Stimulated activated memory B cell treated with anti-CD40 and anti-IgM and Interleukin-4, amounts not matched to agents 10 μg/mL and 1 μg/mL and 100 μg/mL, for 72 hours (primary cell): ENCODE measurements at places on chromosomes 6 and 20.

DNA sequence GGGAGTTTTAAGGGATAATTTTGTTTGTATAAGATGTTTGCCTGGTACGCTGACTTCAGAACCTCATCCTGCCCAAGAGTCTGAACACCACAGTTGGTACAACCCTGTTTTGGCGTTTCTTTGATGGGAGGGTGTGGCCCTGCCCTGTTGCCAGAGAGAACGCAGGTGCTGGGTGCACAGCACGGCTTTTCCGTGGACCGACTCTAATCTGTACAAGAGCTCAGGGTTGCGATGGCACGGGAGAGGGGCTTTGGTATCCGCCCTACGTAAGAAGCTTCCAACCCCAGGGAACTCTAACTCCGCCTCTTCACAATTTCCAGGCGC, 1.3 kb downstream of the CYP24A1 start:
- H3K36me3 ChIP-seq: no peaks in the 10 kb centered on the region
- ATAC-seq: no peak
- no peak overlapping the region for H3K27ac ChIP-seq
- peaks cover 79% of the 10 kb centered on the region for H3K27me3 ChIP-seq
- H3K4me1 ChIP-seq: peaks cover 20% of the 10 kb centered on the region

DNA sequence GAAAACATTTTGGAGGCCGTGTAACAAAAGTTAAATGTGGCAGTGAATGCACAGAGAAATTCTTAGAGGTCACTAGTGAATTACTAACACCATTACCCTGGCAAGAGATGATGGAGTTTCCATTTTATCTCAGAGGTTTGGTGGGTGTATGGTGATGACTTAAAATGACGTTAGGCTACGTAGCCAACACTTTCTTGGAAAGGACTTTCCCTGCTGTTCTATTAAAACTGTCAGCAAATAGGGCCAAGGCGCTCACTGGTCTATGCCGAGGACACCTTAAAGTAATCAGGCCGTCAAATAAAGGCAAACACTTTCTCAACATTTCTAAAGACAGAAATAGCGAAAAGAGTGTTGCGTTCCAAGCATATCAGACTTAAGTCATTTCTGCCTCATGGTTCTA, 160.8 kb downstream of the GMPR start:
- ATAC-seq: no peak
- peaks cover 56% of the 10 kb centered on the region for H3K36me3 ChIP-seq
- H3K27ac ChIP-seq: no peak overlapping the region
- H3K4me1 ChIP-seq: peaks cover 6% of the 10 kb centered on the region
- H3K4me3 ChIP-seq: no peak overlapping the region
- H3K27me3 ChIP-seq: no peaks in the 10 kb centered on the region

DNA sequence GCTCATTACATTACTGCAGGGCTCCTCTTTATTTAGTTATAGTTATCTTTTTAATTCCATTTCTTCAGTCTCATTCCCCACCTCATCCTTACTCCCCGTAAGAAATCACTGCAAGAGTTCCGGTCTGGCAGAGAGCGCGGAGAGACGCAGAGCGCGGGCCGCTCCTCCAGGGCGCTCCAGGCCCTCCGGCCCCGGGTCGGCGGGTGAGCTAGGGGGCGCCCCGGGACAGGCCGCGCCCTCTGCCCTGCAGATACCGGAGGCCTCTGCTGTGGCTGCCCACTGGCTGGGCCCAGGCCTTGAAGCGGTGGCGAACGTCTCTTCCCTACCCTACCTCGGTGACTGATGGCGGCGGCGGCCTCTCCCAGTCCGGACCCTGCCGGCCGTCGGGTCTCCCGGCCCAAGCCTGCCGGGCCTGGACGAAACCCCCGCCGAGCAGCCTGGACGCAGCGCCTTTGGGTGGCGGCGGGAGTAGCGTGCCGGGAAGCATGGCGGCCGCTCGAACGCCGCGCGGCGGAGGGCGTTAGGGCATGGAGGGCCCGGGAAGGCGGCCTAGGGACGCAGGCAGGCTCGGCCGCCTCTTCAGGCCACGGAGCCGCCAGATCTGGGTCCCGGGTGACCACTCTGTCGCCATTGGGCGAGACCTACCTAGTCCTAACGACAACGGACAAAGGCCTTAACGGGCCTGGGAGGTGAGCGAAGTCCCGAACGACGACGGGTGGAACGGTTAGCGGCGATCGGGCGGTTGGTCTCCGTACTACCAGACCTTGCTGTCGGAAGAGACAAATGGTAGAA, 16.4 kb upstream of the HMGN4 start:
- peak overlapping the region; percentile 96 for H3K27ac ChIP-seq
- no peaks in the 10 kb centered on the region for H3K27me3 ChIP-seq
- H3K36me3 ChIP-seq: peaks cover 5% of the 10 kb centered on the region
- H3K4me3 ChIP-seq: peak overlapping the region; percentile 91
- H3K4me1 ChIP-seq: peaks cover 42% of the 10 kb centered on the region

- H3K4me1 ChIP-seq: no peaks in the 10 kb centered on the region
- H3K36me3 ChIP-seq: no peaks in the 10 kb centered on the region
- no peak overlapping the region for H3K4me3 ChIP-seq
- ATAC-seq: no peak
- H3K27ac ChIP-seq: no peak overlapping the region
- no peaks in the 10 kb centered on the region for H3K27me3 ChIP-seq
Measured at GRCh38 chr6:50661636-50662035, 51.7 kb upstream of the TFAP2D start.

GRCh38 chr6:111591370-111591900, 14.2 kb downstream of the TRAF3IP2 start:
- H3K36me3 ChIP-seq: peaks cover 42% of the 10 kb centered on the region
- no peaks in the 10 kb centered on the region for H3K27me3 ChIP-seq
- H3K4me1 ChIP-seq: peaks cover 26% of the 10 kb centered on the region
- H3K27ac ChIP-seq: no peak overlapping the region

DNA sequence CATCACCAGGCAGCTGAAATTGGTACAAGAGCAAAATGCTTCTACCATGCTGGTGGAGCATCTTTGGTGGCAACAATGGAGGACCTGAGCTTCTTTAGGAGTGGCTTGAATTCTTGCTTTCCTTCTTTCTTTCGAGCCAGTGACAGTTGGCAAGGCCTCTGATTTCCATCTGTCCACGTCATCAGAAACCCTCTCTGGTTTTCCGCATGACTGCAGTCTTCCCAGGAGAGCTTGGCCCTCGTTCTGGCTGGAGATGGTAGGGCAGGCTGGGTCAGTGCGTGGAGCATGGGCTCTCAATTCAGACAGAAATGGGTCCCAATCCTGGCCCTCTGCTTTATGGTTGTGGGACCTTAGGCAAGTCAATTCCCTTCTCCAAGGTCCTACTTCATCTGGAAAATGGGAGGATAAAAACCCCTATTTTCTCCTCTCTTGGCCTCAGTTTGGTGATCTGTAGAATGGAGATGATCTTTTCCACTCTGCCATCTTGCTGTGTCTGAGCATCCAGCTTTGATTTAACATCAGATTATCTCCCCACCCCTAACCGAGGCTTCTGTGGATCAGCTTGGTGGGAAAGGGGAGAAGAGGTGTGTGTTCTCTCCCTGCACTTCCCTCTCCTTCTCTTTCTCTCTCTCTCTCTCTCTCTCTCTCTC, 3.6 kb upstream of the BPIFB1 start:
- no peak overlapping the region for H3K4me3 ChIP-seq
- ATAC-seq: no peak
- H3K27ac ChIP-seq: no peak overlapping the region
- no peaks in the 10 kb centered on the region for H3K4me1 ChIP-seq
- H3K36me3 ChIP-seq: no peaks in the 10 kb centered on the region

- H3K36me3 ChIP-seq: no peaks in the 10 kb centered on the region
- peaks cover 5% of the 10 kb centered on the region for H3K4me1 ChIP-seq
- H3K27me3 ChIP-seq: no peaks in the 10 kb centered on the region
- no peak for ATAC-seq
Measured at GRCh38 chr6:88262332-88262731, 96.2 kb upstream of the CNR1 start.

DNA sequence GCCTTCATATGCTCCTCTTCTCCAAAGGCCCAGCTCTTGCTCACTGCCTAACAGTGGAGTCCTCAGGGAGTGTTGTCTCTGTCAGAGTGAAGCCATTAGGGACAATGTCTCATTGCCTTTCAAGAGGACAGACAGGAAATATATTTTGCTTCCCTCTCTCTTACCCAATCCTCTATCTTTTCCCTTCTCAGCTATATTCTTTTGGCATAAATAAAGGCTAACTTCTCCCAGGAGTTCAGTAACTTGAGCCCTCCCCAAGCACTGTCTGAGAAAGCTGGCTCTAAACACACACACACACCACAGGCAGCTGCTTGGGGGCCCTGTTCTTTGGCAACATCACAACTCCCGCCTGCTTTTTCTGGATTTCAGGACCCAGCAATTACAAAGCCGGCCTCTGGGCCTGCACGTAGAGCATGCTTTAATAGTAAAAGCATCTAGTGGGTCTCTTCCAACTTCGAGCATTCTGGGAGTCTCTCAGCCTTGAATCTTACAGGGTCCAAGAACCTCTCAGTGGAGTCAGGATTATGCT, 34.7 kb upstream of the LAMA4 start:
- no peaks in the 10 kb centered on the region for H3K36me3 ChIP-seq
- no peak overlapping the region for H3K27ac ChIP-seq
- H3K4me1 ChIP-seq: no peaks in the 10 kb centered on the region
- H3K27me3 ChIP-seq: peaks cover 15% of the 10 kb centered on the region
- no peak overlapping the region for H3K4me3 ChIP-seq
- ATAC-seq: no peak

GRCh38 chr6:170292407-170293158, 1.7 kb upstream of the DLL1 start:
- peaks cover 74% of the 10 kb centered on the region for H3K27me3 ChIP-seq
- peak overlapping the region; percentile 85 for H3K4me3 ChIP-seq
- H3K4me1 ChIP-seq: peaks cover 60% of the 10 kb centered on the region
- peak overlapping the region; percentile 15 for H3K27ac ChIP-seq
- no peak for ATAC-seq
- no peaks in the 10 kb centered on the region for H3K36me3 ChIP-seq

DNA sequence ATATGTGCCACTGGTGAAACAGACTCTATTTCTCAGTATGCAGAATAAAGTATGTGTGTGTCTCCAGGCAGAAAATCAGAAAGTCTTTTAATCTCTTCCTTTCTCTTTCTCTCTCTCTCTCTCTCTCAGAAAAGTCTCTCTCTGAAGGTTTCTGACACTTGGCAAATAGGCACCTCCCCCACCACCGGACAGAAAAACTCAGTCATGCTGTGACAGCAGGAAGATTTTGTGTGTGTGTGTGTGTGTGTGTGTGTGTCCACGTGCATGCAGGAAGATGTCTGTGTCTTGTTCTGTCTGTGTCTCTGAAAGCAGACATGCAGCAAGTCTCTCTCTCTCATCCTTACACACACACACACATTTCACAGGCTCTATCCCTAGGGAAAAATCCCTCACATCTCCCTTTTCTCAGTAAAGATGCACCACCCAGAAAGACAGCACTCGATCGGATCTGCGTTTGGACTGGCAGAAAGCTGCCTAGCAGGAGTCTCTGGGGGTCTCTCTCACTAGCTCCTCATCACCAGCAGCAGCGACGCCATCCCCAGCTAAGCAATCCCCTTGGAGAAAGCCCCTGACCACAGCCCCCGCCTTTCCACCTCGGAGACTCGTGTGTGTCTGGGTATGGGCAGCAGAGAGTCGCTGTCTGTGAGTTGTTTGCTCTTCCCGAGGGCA, 98.3 kb downstream of the EDN3 start:
- no peaks in the 10 kb centered on the region for H3K36me3 ChIP-seq
- H3K4me1 ChIP-seq: no peaks in the 10 kb centered on the region
- no peak for ATAC-seq
- no peak overlapping the region for H3K27ac ChIP-seq
- peaks cover 1% of the 10 kb centered on the region for H3K27me3 ChIP-seq

DNA sequence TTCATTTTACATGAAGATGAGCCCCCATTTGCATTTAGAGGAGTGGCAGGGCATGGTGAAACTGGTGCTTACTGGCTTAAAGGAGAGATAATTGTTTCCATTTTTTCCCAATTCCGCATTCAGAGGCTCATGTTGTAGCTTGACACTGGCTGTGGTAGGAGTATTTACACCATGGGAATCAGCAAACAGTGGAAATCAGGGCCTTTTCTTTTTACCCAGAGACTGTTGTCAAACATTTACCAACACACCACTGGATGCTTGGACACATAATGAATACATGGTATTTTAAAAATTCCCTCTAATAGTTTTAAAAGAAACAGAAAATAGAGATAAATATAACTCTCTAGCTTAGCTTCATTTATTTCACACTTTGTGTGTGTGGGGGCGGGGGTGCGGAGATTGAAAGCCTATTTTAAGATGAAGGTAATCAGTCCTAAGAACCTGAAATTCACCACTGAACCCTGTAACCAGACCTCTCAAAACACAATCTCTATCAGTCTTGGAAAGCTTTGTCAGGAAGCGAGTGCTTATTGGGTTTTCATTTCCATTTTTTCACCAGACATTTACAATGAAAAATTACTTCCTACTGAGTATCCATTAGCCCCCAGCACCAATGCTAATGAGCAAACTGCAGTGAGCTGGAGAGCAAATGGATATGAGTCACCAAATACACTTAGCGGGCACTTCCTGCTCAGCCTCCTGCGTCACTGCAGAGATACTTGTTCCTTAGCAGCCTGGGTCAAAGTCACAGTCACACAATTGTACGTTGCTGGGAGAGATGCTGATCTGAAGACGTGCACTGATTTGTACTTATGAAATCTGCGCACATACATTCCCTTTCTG, 532.0 kb downstream of the BCKDHB start:
- no peaks in the 10 kb centered on the region for H3K4me1 ChIP-seq
- no peak overlapping the region for H3K4me3 ChIP-seq
- H3K27ac ChIP-seq: no peak overlapping the region
- no peaks in the 10 kb centered on the region for H3K27me3 ChIP-seq

GRCh38 chr6:119209452-119210205, 131.2 kb upstream of the FAM184A start:
- peaks cover 21% of the 10 kb centered on the region for H3K4me1 ChIP-seq
- no peak for ATAC-seq
- H3K36me3 ChIP-seq: peaks cover 11% of the 10 kb centered on the region
- H3K27ac ChIP-seq: no peak overlapping the region

GRCh38 chr6:111979633-111980032, 74.3 kb upstream of the CCN6 start:
- H3K36me3 ChIP-seq: no peaks in the 10 kb centered on the region
- no peak overlapping the region for H3K4me3 ChIP-seq
- no peaks in the 10 kb centered on the region for H3K4me1 ChIP-seq

- H3K27me3 ChIP-seq: peaks cover 25% of the 10 kb centered on the region
- no peak for ATAC-seq
- no peaks in the 10 kb centered on the region for H3K36me3 ChIP-seq
- no peak overlapping the region for H3K4me3 ChIP-seq
- no peak overlapping the region for H3K27ac ChIP-seq
- H3K4me1 ChIP-seq: peaks cover 8% of the 10 kb centered on the region
Measured at GRCh38 chr6:150272264-150272975, 96.4 kb upstream of the IYD start.

DNA sequence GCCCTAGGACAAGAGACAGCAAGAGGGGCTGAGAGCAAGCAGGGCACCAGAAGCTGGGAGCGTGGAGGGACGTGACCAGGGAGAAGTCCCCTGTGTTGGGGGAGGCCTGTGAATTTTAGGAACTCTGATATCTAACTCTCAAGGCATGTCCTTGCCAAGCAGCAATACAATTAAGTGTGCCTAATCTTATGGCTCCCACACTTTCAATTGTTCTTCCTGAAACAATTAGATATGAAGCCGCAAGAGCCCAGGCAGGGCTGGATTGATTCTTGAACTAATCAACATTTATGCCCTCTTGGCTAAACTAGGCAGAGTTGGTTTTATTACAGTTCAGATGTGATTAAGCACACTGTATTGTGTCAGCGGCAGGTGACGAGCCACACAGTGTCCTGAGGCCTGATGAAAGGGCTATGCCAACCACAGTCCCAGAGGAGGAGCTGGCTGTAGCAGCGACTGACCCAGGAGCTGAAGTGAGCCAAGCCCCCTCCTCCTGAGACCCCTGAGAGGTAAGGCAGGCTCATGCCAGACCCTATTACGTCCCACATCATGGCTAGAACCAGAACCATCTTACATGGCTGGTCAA, 4.2 kb upstream of the MAVS start:
- H3K27ac ChIP-seq: no peak overlapping the region
- H3K36me3 ChIP-seq: no peaks in the 10 kb centered on the region
- no peak for ATAC-seq
- peaks cover 17% of the 10 kb centered on the region for H3K4me1 ChIP-seq
- H3K4me3 ChIP-seq: no peak overlapping the region
